ENCODE measurements at places on chromosomes 13 and 19. TPM values are rescaled to one million over a fixed set of nuclear protein-coding genes. Genes with fewer than 3 reads are reported as not detected.

GRCh38 chr13:65508745-65509144 is 1721.4 kb downstream of the PCDH9 start:
- no peak overlapping the region for H3K27ac ChIP-seq
- H3K36me3 ChIP-seq: no peaks in the 10 kb centered on the region
- DNase-seq: no peak
- no peaks in the 10 kb centered on the region for H3K27me3 ChIP-seq
- H3K4me1 ChIP-seq: no peaks in the 10 kb centered on the region

GRCh38 chr19:20151617-20152145 is 15.3 kb upstream of the ZNF486 start:
- H3K4me3 ChIP-seq: no peak overlapping the region
- no peak for DNase-seq
- no peaks in the 10 kb centered on the region for H3K4me1 ChIP-seq
- H3K36me3 ChIP-seq: no peaks in the 10 kb centered on the region
- no peak overlapping the region for H3K27ac ChIP-seq

- H3K4me3 ChIP-seq: no peak overlapping the region
- H3K4me1 ChIP-seq: no peaks in the 10 kb centered on the region
- no peak for DNase-seq
- H3K27ac ChIP-seq: no peak overlapping the region
Observed at GRCh38 chr13:26816881-26817280, 56.3 kb upstream of the GPR12 start.

DNA sequence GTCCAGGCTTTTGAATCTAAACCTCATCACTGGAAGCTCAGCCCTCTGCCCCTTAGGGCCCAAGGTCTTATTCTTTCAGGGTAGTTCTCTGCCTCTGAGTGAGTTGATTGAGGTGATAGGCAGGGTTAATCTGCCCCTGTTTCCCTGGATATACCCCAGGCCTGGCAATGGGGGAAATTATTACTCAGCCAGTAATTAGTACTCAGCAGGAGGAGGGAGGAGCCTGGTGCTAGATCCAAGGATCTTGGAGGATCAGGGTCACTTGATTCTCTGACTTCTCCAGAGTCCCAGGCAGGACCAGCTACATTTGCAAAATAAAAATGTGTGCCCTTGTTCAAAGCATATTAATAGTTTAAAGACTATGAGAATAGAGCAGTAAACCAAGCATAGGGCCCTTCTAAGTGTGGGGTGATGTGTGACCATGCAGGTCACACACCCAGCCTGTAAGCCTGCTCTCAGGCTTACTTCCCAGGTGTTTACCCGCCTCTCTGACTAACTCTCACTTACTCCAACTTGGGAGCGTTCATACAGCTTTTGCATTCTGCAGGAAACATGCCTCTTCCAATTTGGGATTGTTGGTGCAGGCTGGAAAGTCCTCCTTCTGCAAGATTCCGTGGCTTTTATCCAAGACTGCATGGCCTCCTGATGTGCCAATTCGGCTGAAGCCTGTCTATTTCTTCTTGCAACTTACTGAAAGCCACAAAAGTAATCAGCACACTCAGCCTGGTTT is 7.9 kb upstream of the STK24 start:
- no peaks in the 10 kb centered on the region for H3K4me1 ChIP-seq
- no peak overlapping the region for H3K27ac ChIP-seq
- DNase-seq: no peak

GRCh38 chr19:17841371-17841809 is 6.4 kb downstream of the JAK3 start:
- no peak overlapping the region for H3K27ac ChIP-seq
- H3K4me3 ChIP-seq: peak overlapping the region; percentile 31
- DNase-seq: no peak
- H3K4me1 ChIP-seq: peaks cover 23% of the 10 kb centered on the region

- H3K27ac ChIP-seq: no peak overlapping the region
- no peaks in the 10 kb centered on the region for H3K4me1 ChIP-seq
- H3K27me3 ChIP-seq: no peaks in the 10 kb centered on the region
- no peak for DNase-seq
- H3K36me3 ChIP-seq: no peaks in the 10 kb centered on the region
Observed at GRCh38 chr13:86714495-86714894, 915.3 kb upstream of the SLITRK6 start.

DNA sequence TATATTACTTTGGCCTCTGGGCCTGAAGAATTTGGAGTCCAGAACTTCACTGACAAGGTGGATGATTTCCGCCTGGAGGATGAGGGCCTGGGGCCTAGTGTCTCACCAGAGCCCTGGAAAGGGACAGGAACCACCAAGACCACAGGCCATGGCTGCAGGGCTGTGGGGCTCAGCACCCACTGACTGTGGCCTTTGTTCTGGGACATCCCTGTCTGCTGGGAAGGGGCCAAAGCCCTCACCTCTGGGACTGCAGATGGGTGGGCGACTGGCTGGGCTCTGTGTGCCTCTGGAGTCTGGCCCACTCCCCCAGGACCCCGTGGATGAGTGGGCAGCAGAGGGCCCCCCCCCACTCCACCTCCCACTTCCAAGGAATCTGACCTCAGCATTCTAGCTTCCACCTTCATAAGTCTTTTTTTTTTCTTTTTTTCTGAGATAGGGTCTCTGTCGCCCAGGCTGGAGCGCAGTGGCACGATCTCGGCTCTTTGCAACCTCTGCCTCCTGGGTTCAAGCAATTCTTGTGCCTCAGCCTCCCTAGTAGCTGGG is 20.3 kb downstream of the CHST8 start:
- H3K27me3 ChIP-seq: no peaks in the 10 kb centered on the region
- no peak overlapping the region for H3K4me3 ChIP-seq
- H3K4me1 ChIP-seq: no peaks in the 10 kb centered on the region
- H3K27ac ChIP-seq: no peak overlapping the region
- DNase-seq: no peak

DNA sequence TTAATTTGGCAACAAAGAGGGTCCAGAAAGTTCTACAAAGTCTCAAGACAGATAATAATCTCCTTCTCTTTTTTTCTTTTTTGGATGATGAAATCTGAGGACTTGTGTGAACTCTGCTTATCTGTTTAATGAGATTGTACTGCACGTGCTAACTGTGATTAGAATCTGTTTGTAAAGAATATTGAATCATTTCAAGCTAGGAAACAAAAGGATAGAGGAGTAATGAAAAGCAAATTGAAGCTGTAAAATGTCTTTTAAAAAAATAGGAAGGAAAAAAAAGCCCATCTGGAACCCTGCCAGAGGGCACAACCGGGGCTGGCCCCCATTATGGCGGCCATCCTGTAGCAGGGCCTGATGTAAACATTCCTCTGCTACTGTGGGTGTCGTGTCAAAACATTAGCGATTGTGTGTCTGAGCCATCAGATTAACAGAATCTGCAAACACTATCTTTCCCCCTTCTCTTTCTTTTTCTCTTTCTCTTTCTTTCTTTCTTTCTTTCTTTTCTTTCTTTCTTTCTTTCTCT is 83.0 kb downstream of the FLT1 start:
- no peak overlapping the region for H3K27ac ChIP-seq
- no peaks in the 10 kb centered on the region for H3K27me3 ChIP-seq
- H3K4me1 ChIP-seq: no peaks in the 10 kb centered on the region
- DNase-seq: no peak
- H3K4me3 ChIP-seq: no peak overlapping the region

DNA sequence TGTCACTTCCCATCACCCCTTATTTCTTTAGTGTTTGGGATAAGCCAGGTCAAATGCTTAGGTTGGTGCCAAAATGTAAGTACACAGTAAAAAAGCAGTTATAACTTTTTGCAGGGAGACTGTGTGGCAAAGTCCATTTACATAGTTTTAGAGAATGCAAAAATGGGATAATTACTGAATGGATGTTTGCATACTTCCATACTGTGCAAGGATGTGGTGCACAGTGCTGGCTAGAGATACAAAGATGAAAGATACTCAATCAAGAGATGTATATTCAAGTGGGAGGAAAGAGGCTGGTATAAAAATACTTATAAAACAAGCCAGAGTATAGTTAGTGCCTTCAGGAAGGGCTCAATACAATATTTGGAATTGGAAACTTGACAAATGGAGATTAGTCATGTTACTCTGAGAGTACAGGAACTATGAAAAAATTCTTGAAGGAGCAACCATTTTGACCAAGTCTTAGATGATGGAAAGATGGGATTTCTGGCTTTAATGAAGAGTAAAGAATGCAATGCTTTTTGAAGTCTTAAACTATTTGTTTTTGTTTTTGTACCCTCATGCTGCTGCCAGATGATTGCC is 8.0 kb downstream of the PDS5B start:
- H3K4me1 ChIP-seq: no peaks in the 10 kb centered on the region
- H3K36me3 ChIP-seq: no peaks in the 10 kb centered on the region
- no peak for DNase-seq
- no peak overlapping the region for H3K4me3 ChIP-seq

GRCh38 chr19:10315335-10316214 is at the start of gene FDX2:
TSS of gene FDX2 (minus strand) at chr19:10316015. CDS start at chr19:10315996, 19 bp downstream.
- no peak within 1 kb of the TSS for H3K27ac ChIP-seq
- peaks cover 53% of the 10 kb centered on the region for H3K36me3 ChIP-seq
- peak; percentile 96 for DNase-seq

DNA sequence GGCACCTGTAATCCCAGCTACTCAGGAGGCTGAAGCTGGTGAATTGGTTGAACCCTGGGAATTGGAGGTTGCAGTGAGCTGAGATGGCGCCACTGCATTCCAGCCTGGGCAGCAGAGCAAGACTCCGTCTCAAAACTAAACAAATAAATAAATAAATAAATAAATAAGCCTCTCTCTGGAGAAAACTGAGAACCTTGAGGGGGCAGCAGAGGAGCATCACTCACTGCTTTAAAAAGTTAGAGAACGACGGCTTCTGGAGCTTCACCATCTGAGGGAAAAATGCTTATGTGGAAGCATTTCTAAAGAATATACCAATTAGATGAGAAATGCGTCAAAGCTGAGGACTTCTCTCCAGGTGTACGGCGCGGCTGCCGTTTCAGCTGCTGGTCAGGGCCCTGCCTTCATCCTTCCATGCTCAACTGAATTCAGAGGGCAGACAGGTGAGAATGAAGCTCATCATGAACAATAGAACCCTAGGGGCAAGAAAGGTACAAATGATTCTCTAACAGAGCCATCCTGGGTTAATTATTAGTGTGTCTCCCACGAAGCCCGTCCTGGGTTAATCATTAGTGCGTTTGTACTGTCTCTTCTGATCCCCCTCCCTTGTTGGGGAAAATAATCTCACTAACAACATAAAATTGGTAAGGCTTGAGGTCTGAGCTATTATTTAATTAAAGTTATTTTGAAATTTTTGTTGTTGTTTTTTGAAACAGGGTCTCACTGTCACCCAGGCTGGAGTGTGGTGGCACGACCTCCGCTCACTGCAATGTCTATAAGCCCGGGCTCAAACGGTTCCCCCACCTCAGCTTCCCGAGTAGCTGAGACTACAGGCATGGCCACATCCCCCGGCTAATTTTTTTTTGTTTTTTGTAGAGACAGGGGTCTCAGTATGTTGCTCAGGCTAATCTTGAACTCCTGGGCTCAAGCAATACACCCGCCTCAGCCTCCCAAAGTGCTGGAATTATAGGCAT is 80.1 kb downstream of the IPO5 start:
- H3K27ac ChIP-seq: no peak overlapping the region
- H3K27me3 ChIP-seq: no peaks in the 10 kb centered on the region
- H3K4me1 ChIP-seq: peaks cover 8% of the 10 kb centered on the region
- DNase-seq: peak; percentile 83

DNA sequence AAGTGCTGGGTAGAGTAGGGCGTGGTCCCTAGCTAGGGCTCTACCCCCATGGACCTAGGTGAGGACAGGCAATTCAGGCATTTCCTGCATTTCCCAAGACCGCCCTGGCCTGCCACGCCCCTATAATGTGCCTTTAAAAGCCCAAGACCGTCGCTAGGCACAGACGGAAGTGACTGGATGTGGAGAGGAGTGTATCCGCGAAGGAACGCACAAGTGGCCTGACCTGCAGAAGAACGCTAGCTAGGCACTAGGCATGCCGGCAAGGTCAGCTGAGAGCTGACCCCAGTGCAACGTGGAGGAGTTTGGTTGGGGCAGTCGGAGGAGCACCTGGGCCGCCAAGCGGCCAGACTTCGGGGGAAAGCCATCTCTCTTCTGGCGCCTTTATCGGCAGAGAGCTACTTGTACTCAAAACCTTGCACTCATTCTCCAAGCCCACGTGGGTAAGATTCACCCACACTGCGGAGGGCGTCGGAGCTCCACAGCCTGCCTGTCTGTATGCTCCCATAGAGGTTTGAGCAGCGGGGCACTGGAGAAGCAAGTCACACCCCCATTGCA is 370.0 kb downstream of the FGF9 start:
- DNase-seq: no peak
- no peak overlapping the region for H3K4me3 ChIP-seq
- no peak overlapping the region for H3K27ac ChIP-seq
- no peaks in the 10 kb centered on the region for H3K27me3 ChIP-seq

GRCh38 chr13:98651744-98652143 is 74.8 kb upstream of the STK24 start:
- DNase-seq: no peak
- no peak overlapping the region for H3K27ac ChIP-seq
- H3K4me3 ChIP-seq: no peak overlapping the region
- H3K36me3 ChIP-seq: no peaks in the 10 kb centered on the region

GRCh38 chr19:17127671-17128070 is 52.1 kb downstream of the MYO9B start:
- H3K4me1 ChIP-seq: peaks cover 10% of the 10 kb centered on the region
- no peak for DNase-seq
- no peak overlapping the region for H3K4me3 ChIP-seq
- no peaks in the 10 kb centered on the region for H3K27me3 ChIP-seq
- H3K36me3 ChIP-seq: peaks cover 23% of the 10 kb centered on the region
- no peak overlapping the region for H3K27ac ChIP-seq

- peak overlapping the region; percentile 90 for H3K27ac ChIP-seq
- peak; percentile 71 for DNase-seq
- no peaks in the 10 kb centered on the region for H3K27me3 ChIP-seq
- H3K4me3 ChIP-seq: peak overlapping the region; percentile 74
Observed at GRCh38 chr13:19634256-19634740, 839 bp downstream of the MPHOSPH8 start.

- H3K36me3 ChIP-seq: no peaks in the 10 kb centered on the region
- H3K27me3 ChIP-seq: no peaks in the 10 kb centered on the region
- no peak for DNase-seq
- no peak overlapping the region for H3K4me3 ChIP-seq
- no peaks in the 10 kb centered on the region for H3K4me1 ChIP-seq
- H3K27ac ChIP-seq: no peak overlapping the region
Observed at GRCh38 chr13:70162141-70162540, 53.9 kb upstream of the KLHL1 start.

Gene MIA
- total RNA-seq: 20.2 TPM

Gene FGF14
- 59.7 TPM for total RNA-seq

Gene FAM187B
- not detected for total RNA-seq

Gene IGFLR1
- total RNA-seq: 3.1 TPM

Gene INAFM1
- total RNA-seq: 9.6 TPM

Gene HCST
- 3.5 TPM for total RNA-seq

Gene SPART
- 132 TPM for total RNA-seq

Gene CYP2F1
- total RNA-seq: not detected

Gene IL27RA
- 4.7 TPM for total RNA-seq

Gene TRPC4
- total RNA-seq: 5.2 TPM

Gene SYNGR4
- total RNA-seq: not detected

Gene PRR36
- 2.4 TPM for total RNA-seq

Gene MATK
- total RNA-seq: 11.5 TPM

Gene ZNF575
- total RNA-seq: 0.40 TPM

Gene C19orf67
- not detected for total RNA-seq

Gene TNNI3
- total RNA-seq: 3.2 TPM

Gene SOX21
- total RNA-seq: 2.3 TPM

Gene FCHO1
- total RNA-seq: 6.8 TPM

Gene NOTCH3
- 34.9 TPM for total RNA-seq

Gene IRGC
- not detected for total RNA-seq

All from spinal cord (tissue), 10 donors.